Stimulated activated CD4-positive, alpha-beta T cell treated with anti-CD3 and anti-CD28 coated beads, Interleukin-1b, Interleukin-23, amount 100 ng/mL, for 1 hour (primary cell): ENCODE measurements at places on chromosomes 12 and 14.

GRCh38 chr12:42130672-42131402 lies 13.8 kb downstream of the GXYLT1 start:
- no peak for DNase-seq

- no peak for DNase-seq
These were observed 63.0 kb downstream of the TMEM121 start for GRCh38 chr14:105589161-105589925.

DNA sequence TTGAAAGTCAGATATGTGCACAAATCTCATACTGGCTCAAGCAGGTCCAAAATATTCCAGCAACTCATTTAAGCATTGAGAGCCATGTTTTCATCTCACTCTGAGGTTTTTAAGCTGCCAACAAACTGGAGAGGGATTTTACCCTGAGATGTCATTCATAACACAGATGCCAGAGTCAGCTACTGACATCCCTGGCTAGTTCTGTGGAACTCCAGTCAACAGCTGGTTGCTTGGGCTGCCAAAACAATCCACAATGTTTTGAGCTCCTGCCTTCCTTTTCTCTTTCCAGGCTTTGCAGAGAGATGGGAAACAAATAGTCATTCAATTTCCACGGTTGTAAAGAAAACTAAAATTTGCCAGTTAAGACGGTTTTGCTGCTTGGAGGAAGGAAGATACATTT lies 621.2 kb upstream of the FBXO33 start:
- no peak for DNase-seq

GRCh38 chr12:69546693-69547438 lies 38.4 kb upstream of the CCT2 start:
- no peak for DNase-seq

- no peak for DNase-seq
These were observed 1266.1 kb downstream of the LRFN5 start for GRCh38 chr14:42872786-42873185.

- DNase-seq: no peak
These were observed 417.2 kb downstream of the RAD51B start for GRCh38 chr14:68236582-68237458.

- no peak for DNase-seq
These were observed 58.2 kb upstream of the SLC2A13 start for GRCh38 chr12:40164034-40164433.
